ENCODE measurements at places on chromosomes 2 and 18.

DNA sequence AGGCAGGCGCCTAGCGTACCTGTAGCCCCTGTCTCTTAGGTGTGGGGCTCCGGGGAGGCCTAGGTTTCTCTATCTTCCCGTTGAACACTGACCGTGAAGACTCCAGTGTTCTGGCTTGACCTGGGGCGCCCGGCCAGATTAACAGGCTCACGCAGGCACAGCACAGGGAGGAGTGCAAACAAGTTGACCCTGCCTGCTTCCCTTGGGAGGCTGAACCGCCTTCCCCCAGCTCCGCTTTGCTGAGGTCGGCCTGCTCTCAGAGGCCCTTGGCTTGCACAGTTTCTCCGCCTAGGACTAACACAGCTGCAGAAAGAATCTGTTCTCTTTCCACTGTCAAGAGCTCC, 567 bp downstream of the PCYOX1 start:
- DNase-seq = peak; percentile 41

GRCh38 chr2:178412047-178412446, 38.9 kb downstream of the PRKRA start:
- no peak for DNase-seq

- DNase-seq = no peak
Observed at GRCh38 chr2:98643496-98644100, 35.2 kb downstream of the UNC50 start.

- DNase-seq = no peak
Observed at GRCh38 chr2:201558665-201559064, 84.6 kb downstream of the TMEM237 start.

GRCh38 chr18:23784832-23785245, 95.6 kb downstream of the LAMA3 start:
- no peak for DNase-seq

GRCh38 chr18:74248189-74248588, 43.6 kb downstream of the CYB5A start:
- no peak for DNase-seq

DNA sequence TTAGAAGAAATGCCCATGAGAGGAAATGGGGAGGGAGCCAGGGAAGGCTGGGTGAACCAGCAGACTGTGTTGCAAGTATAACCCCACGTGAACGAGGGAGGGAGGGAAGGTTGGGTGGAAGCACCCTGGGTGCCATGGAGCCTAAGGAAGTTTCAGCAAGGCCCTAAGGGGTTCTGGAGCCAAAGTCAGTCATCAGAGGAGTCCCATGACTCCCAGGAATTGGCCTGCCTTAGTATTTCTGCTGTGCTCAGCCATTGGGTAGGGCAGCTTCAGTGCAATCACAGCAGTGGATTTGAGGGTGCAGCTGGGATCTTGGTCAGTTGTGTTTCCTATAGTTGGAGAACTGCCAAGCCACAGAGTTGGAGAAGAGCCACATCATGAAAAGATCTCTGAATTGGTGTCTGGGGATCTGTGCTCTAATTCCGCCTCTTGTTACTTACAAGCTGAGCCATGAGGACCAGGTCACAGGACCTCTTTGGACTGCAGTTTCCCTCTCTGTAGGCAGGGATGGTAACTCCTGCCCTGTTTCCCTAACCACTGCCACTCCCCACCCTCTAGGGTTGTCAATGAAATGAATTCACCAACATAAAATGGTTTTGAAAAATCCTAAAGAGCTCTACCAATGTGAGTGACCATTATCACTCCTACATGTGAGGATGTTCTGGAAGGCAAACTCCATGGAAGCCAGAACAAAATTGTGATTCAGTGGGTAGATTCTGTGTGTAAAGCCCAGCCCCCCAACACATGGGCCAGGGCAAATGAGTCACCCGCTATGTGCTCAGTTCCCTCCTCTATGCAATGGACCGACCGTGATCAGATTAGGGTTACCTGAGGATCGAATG, 108.9 kb downstream of the CLIP4 start:
- peak; percentile 57 for DNase-seq

DNA sequence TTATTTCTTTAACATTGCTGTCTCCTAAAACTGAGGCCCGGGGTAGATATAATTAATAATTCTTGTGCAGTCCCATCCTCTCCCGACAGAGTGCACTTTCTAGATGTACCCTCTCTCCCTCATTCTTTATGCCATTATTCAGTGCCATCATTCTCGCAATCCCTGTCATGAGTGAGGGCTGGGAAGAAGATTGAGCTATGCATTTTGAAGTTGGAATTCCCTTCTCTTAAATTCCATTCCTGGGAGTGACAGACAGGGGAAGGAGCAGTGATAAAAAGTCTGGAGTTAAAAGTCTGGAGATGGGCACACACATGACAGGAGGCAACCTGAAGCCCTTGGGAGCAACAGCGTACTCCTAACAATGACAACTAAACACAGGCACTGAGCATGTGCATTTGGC, 2.6 kb upstream of the KCNE4 start:
- no peak for DNase-seq

DNA sequence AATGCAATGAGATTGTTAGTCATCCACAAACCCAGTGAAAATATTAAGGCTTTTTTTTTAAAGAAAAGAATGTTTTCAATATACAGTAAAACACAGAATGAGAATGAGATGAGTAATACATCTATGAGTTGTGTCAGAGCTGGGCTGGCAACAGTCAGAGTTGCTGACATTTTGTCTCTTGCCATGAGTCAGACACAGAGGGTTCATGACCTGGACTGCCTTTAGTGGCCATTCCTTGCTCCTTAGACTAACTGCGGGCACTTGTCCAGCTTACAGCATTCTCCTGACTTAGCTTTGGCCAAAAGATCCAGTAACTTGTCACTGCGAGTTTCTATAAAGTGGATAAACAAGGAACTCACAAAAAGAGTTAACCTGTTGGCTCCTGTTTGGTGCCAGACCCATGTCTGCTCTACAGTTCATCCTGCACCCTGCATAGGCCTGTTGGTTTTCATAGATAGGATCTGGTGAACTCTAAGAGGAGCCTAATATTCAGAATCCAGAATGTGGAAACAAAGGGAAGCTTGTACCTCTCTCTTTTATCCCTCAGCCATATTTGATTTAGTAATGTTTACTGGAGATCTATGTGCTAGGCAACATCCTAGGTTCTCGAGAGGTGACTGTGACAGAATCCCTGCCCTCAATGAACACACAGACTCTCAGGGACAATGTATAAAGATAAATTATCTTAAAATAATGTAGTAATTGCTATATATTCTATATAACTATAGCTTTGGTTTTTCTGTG, 391.5 kb upstream of the VWC2L start:
- DNase-seq = no peak

GRCh38 chr2:167822690-167823465, 424.5 kb downstream of the STK39 start:
- DNase-seq = no peak

GRCh38 chr2:188527581-188527993, 235.9 kb downstream of the GULP1 start:
- no peak for DNase-seq

DNA sequence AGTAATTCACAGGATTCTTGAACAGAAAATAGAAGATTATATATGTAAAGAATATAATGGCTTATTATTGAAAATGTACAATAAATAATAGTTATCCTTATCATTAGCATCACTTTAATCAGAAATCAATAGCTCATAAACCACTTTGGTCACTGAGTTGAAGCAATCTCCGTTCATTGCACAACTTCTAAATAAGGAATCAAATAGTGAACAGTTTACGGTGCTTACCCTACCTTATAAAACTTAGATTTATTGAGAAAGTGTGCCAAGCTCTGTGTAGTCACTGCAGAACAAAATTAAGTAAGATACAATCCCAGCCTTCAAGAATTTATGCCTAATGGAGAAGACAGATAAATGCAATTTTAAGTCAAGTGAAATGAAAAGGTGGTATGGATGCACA, 6.7 kb downstream of the VSNL1 start:
- no peak for DNase-seq
